Stimulated activated CD8-positive, alpha-beta memory T cell treated with anti-CD3 and anti-CD28 coated beads, Interleukin-7, amount 100 ng/mL, for 1 hour (primary cell): ENCODE measurements at places on chromosomes 6 and 20.
A peak's percentile ranks its signal among the peaks of the same experiment; 100 is the strongest.

DNA sequence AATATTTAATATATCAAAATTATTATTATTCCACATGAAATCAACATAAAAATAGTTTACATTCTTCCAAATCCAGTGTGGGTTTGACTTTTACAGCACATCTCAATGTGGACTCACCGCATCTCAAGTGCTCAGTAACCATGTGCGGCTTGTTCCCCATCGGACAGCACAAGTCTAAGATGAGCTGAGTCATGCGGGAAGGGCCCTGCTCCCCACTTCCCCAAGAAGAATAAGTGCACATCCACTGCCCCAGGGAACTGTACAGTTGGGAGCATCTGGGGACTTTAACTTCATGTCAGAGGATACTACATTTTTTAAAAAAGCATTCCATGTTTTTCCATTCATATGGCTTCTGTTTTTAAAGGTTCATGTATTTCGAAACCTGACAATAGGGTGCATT, 325.6 kb downstream of the BTBD3 start:
- DNase-seq, result no peak

DNA sequence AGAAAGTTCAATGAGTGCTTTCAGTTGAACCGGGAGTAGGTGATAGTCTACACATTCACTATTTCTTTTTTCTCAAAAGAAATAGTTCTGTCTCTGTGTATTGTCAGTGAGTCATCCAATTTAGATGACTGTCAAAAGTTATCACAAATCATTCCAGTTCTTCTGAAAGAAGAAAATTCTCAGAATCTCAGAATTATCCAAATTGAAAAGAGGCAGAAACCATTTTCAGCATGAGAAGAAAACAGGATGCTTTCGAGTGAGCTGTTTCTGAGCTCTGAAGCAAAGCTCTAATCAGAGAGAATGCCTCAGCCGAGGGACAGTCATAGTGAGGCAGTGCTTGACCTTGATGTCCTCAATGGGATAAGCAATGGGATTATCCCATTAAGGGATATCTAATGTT, 97.9 kb downstream of the HUS1B start:
- no peak for DNase-seq

- no peak for DNase-seq
These were observed 9.0 kb downstream of the NPEPL1 start for GRCh38 chr20:58701431-58702160.

GRCh38 chr6:72212686-72213085, 326.3 kb downstream of the RIMS1 start:
- DNase-seq, result no peak

- DNase-seq, result no peak
These were observed 132.4 kb upstream of the SNX9 start for GRCh38 chr6:157690441-157691210.

GRCh38 chr20:59042151-59042795, at the start of gene PRELID3B:
TSS of gene PRELID3B (minus strand) at chr20:59042786. CDS start at chr20:59042730, 56 bp downstream.
- no peak for DNase-seq

- no peak for DNase-seq
These were observed 322.2 kb downstream of the SOX4 start for GRCh38 chr6:21915707-21916260.

DNA sequence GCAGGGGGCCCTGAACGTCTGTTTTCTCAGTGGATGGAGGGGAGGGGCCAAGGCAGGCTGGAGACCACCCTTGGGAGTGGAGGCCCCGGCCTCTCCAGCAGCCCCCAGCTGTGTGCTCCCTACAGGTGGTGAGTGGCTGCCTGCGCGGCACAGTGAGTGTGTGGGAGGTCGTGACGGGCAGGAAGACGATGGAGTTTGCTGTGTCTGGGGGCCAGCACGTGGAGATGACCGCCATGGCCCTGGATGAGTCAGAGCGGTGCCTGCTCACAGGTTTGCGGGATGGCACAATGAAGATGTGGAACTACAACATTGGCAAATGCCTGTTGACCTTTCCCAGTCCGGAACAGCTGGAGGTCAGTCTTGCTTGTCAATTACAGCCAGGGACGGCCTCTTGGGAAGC, 52.6 kb downstream of the EFCAB8 start:
- DNase-seq, result no peak

GRCh38 chr6:90896075-90896547, 309.2 kb upstream of the MAP3K7 start:
- no peak for DNase-seq

DNA sequence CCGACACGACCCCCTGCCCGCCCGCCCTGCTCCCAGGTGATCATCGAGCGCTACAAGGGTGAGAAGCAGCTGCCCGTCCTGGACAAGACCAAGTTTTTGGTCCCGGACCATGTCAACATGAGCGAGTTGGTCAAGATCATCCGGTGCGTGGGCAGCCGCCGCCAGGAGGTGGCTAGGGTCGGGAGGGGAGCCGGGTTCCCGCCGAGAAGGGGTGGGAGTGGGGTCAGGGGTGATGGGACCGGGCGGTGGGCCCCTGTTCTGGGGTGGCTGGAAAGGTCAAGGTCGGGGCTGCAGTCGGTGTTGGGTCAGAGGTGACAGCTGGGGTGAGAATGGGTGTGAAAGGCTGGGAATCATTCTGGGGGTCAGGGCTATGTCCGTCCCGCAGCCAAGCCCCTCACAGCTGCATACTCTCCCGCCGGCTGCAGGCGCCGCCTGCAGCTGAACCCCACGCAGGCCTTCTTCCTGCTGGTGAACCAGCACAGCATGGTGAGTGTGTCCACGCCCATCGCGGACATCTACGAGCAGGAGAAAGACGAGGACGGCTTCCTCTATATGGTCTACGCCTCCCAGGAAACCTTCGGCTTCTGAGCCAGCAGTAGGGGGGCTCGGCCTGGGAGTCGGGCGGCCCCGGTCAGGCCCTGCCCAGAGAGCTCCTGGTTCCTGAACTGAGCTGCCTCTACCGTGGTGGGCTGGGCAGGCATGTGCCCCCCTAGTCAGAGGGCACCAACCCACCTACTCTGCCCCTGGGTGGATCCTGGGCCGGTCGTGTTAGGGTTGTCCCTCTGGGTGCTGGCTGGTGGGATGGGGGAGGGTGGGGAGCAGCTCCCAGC, 1.0 kb downstream of the MAP1LC3A start:
- DNase-seq, result no peak

- no peak for DNase-seq
These were observed 2.2 kb upstream of the CCM2L start for GRCh38 chr20:32007787-32008616.

- no peak for DNase-seq
These were observed 64.5 kb downstream of the TRMT6 start for GRCh38 chr20:5885866-5886265.

DNA sequence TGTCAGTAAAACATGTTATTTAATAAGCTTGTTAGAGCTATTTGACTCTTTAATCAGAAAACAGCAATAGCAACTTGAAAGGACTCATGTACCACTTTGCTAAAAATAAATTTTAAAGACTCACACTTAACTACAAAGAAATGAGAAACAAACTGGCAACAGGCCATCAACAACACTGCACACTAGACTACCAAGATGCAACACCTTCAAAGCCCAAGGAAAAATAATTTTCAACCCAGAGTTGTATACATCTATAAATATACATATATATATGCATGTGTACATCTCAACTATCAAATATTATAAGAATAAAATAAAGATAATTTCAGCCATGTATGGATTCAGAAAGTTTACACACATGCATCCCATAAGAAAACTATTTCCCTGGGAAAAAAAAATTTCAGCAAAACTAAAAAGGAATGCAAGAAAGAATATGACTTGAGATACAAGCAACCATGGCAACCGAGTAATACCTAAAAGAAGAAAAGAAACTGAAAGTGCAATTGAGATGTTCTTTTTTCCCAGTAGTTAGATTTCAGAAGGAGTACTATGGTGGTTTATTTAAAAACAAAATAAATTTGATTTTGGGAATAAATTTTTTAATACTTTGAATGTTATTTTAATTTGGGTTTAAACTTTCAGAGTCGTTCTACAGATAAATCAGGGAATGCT, 303.8 kb downstream of the UBE3D start:
- no peak for DNase-seq

GRCh38 chr20:21019814-21020658, 86.1 kb downstream of the LINC00237 start:
- no peak for DNase-seq

GRCh38 chr6:167472148-167472547, 147.3 kb downstream of the TTLL2 start:
- no peak for DNase-seq

DNA sequence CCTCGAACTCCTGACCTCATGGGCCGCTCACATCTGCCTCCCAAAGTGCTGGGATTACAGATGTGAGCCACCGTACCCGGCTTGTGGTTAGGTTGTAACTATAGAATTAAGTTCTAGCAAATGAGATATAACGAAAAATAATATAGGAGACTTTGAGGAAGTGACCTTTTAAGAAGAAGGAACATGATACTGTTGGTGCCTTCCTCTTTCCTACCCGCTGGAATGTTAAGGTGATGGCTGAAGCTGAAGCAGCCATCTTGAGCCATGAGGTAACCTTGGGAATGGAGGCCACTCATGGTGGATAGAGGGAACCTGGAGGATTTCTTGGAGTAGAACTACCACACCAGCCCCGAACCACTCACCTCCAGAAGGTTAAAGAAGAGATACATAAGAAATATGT, 48.1 kb upstream of the MDGA1 start:
- no peak for DNase-seq

DNA sequence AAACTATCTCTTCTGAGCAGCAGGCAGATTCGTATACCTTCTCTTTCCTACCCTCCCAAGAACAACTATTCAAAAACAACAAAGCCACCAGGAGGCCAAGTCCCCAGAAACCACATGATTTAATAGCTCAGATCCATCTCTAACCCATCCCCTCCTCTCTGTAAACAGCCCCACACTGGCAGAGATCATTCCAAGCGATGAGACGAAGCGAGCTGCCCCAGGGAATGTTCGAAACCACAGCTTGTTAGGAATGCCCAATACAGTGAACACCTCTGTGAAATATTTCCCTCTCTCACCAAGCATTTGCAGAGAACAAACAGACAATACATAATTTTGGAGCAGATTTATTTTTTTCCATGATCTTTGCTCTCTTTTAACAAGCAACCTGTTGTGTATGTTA, 231.8 kb downstream of the SOD2 start:
- no peak for DNase-seq

DNA sequence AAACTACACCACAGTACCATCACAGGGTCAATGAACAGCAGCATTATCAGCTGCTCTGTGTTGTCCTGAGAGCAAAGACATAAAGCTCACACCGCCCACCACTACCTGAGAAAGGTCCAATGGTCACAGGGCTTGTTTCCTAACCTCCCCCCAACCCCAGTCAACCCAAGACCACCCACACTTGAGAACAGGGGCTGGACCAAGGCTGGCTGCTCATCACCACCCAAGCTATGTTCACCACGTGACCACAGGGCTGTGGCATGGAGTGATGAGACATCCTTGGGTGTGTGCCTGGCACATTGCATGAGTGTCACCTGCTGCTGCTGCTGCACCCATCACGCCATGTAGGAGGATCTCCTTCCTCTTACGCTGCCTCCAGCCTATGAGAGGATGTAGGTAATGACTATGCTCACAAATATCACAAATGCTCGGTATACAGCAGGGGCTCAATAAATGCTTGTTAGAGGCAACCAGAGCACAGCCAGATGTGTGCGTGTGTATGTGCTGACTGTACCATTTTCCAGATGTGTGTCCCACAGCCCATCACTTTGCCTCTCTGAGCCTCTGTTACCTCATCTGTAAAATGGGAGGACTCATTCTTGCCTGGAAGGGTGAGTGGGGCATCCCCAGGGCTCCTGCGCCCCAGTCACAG, 23.3 kb upstream of the SIRPA start:
- no peak for DNase-seq

DNA sequence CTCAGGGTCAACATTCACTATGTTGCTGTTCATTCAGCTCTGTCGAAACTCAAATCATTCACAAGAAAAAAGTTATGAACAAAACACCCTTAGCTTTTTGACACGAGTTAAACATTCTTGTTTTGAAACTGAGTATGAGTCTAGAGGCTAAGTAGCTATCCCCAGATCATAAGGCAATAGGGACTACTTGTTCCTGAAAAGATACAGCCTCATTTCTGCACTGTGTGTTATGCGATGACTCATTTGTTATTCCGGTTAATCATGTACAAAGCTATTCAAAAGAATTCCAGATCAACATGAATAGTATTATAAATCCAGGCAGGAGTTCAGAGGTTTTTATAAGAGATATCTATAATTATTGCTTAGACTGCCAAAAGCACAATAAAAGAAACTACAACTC, 908.0 kb downstream of the QKI start:
- DNase-seq, result no peak

GRCh38 chr6:73523434-73524123, 2.7 kb upstream of the EEF1A1 start:
- DNase-seq, result peak; percentile 53

GRCh38 chr6:56348578-56348977, 101.2 kb upstream of the COL21A1 start:
- no peak for DNase-seq

GRCh38 chr6:72809746-72810379, 188.0 kb downstream of the KCNQ5 start:
- DNase-seq, result no peak

GRCh38 chr20:60345106-60345505, 386.9 kb downstream of the CDH26 start:
- DNase-seq, result no peak
